ENCODE measurements at places on chromosomes 6 and 20. TPM values are rescaled to one million over a fixed set of nuclear protein-coding genes. Genes with fewer than 3 reads are reported as not detected.

Gene SLC12A5
- 31.2 TPM for total RNA-seq

Gene GCM1
- total RNA-seq, result not detected

Gene TMEM200A
- total RNA-seq, result 31.0 TPM

Gene RSPH3
- 13.4 TPM for total RNA-seq

Gene SNRPB
- total RNA-seq, result 85.3 TPM

Gene ANGPT4
- total RNA-seq, result 0.60 TPM

Gene ZNF831
- 0.16 TPM for total RNA-seq

Data from camera-type eye (tissue), 1 donor.